ENCODE measurements at places on chromosomes 3 and 15.

GRCh38 chr3:128076483-128077201 lies 24.4 kb downstream of the SEC61A1 start:
- DNase-seq, result no peak

GRCh38 chr15:28957606-28958498 lies 72.1 kb downstream of the APBA2 start:
- no peak for DNase-seq

GRCh38 chr3:194879126-194879877 lies 193.6 kb downstream of the FAM43A start:
- no peak for DNase-seq

DNA sequence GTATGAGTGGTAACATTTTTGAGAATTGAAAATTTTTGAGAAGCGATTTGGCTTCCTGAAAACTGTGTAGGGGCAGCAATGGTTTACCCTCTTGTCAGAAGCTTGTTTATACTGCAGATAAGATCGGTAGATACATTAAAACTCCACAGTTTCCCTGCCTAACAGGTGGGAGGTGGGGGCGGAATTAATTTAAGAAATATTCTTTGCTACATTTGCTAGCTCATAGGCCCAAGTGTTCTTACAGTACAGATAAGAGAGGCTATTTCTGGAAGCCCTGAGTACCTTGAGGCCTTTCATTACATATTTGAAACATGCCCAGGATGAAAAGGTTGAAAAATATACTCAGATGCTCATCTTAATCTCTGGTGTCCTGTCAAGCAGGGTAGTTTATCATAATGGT lies 285.5 kb downstream of the UBE2E2 start:
- no peak for DNase-seq

- no peak for DNase-seq
Observed at GRCh38 chr3:76051145-76051544, 265.8 kb upstream of the ZNF717 start.

DNA sequence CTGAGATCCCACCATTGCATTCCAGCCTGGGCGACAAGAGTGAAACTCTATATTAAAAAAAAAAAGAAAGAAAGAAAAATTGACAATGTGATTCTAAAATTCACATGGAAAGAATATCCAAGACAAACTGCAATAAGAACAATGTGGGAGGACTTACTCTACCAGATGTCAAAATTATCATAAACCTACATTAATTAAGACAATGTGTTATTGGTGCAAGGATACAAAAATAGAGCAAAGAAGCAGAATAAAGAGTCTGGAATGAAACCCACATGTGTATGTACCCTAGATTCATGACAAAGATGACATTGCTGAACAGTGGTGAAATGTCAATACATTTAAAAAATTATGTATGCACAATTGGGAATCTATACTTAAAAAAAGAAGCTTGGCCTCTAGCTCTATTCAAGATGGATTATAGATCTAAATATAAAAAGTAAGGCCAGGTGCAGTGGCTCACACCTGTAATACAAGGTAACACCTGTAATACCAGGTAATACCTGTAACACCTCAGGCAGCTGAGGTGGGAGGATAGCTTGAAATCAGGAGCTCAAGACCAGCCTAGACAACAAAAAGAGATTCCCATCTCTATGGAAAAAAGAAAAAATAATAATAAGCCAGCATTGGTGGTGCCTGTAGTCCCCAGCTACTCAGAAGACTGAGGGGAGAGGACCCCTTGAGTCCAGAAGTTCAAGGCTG lies 45.7 kb downstream of the ZBTB11 start:
- DNase-seq, result no peak

- DNase-seq, result no peak
Observed at GRCh38 chr3:43210049-43211027, 76.0 kb upstream of the SNRK start.

GRCh38 chr15:51505251-51505650 lies 117.3 kb downstream of the DMXL2 start:
- DNase-seq, result no peak

DNA sequence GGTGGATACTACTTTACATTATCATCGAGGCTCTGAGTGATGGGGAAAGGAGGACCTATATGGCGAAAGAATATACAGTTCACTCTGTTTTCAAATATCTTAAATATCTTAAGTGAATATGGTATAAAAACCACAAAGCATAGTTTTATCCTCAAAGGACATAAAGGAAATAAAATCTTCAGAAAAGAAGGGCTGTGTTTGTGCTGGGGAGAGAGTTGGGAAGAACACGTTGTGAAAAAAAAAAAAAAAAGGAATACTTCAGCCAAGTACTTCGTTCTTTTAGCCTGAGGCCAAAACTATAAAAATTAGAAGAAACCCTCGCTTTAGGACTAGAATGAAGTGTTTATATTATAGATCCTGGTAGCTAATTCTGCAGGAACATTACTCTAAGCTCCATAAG lies 10.2 kb upstream of the TMEM212 start:
- no peak for DNase-seq

GRCh38 chr3:32596282-32596908 lies 25.7 kb upstream of the DYNC1LI1 start:
- DNase-seq, result no peak

DNA sequence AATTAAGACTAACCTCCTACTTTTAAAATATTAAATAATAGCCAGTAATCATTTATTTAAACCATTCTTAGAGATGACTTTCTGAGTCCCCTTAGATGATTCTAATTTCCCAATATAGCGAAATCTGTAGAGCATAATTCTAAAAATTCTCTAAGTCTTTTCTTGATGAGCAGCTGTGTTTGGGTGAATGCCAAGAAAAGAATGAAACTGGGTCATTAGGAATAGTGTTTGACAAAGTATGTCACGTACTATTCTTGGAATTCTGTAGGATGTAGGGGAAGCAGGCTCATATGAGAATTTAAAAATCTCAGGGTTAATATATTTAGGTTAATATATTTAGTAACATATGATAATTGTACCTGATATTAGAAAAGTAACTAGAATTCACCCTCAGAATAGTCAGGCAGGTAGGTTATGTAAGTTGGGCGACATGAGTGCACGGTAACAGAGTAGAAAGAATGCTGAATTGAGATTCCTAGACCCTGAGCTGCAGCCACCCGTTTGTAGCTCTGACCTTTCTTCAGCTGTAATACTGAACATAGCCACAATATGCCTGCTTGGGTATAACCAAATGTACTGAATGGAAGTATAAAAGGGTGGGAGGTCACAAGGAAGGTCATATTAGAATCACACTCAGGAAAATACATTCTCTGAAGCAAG lies 524.3 kb downstream of the UNC13C start:
- DNase-seq, result no peak

DNA sequence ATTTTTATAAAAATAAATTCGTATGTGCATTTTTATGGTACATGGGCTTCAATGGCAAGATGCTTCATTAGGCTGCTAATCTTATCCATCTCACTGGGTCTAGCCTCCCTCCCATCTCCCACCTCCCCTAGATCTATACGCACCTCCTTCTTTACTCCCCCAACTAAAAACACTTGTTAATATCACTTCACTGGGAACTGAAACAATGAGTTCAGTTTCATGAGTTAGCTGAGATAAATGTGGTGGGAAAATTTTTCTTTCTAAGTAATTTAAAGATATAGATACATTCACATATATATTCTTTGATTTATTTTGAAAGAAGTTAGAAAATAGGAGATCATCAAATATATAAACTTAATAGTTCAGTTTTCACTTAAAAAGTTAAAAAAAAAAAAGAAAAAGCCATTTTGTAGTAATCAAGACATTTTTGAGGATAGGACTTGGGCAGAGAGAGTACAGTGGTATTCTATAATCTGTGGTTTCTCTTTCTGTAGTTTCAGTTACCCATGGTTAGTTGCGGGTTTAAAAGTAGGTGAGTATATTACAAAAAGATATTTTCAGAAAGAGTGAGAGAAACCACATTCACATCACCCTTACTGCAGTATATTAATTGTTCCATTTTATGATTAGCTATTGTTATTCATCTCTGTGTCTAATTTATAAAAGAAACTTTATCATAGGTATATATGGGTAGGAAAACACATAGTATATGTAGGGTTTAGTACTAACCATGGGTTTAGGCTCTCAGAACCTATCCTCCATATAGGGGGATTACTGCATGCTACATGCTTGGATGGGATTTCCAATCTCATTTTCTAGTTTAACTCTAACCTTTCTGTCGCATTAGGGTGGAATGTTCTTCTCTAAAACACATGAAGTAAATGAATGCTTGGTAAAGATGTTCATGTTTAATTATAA lies 316.0 kb upstream of the CBLB start:
- no peak for DNase-seq

GRCh38 chr3:185521349-185522138 lies 22.7 kb upstream of the TMEM41A start:
- DNase-seq, result no peak

- DNase-seq, result no peak
Observed at GRCh38 chr3:156311431-156311830, 191.1 kb downstream of the KCNAB1 start.

DNA sequence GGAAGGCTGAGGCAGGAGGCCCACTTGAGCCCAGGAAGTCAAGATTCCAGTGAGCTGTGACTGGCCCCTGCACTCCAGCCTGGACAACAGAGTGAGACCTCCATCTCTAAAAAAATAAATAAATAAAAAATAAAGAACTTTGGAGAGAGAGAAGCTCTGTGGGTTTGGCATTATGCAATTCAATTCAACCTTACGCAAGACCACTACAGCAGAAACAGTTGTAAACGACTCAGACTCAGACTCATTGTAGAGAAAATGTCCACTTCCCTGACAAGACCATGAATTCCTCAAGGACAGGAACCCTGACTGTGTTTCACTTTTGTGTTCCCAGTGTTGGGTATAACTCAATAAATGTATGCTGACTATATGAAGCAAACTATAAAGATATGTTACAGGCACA lies 90.3 kb upstream of the C3orf80 start:
- DNase-seq, result no peak

DNA sequence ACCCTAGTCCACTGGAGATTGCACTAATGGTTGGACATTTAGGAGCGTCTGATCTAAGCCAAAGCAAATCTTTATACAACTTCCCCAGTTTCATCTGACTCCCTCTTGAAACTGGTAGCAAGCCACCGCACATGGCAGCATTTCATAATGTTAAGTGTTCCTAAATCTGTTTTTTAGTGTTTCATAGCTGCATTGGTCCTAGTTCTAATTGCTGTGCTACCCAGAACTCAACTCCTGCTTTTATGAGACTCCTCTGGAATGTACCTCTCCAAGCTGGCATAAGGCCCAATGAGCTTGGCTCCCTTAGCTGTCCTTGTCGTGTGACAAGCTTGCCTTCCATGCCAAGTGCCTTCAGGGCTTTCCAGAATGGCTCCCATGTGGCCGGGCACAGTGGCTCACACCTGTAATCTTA lies 65.3 kb upstream of the FLNB start:
- no peak for DNase-seq

DNA sequence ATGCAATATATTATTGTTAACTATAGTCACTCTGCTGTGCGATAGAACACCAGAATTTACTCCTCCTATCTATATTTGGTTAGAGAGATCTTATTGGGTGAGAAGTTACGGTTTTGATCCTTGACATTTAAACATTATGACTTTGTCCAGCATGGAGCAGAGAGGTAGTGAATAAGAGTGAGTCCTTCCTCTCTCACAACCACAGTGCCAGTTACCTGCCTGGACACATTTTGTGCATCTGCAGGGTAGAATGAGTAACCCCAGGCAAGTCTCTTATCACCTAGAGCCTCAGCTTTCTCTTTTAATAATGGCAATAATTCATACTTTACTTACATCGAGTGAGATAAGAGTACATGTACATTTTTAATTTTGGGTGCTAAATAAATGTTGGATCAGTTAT lies 24.1 kb downstream of the KAT2B start:
- DNase-seq, result no peak
